ENCODE measurements at places on chromosomes 2 and 18.

DNA sequence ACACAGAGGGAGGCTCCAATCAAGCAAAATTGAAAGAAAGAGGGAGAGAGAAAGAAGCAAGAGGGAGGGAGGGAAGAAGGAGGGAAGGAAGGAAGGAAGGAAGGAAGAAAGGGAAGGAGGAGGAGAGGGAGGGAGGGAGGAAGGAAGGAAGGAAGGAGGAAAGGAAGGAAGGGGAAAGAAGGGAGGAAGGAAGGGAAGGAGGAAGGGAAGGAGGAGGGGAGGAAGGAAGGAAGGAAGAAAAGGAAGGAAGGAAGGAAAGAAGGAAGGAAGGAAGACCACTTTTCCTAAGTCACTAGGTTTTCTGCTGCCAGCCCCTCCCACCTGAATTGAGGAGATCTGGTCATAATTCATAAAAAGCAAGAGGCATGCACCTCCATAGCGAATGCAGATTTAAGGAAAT, 287.0 kb downstream of the SP3 start:
- H3K27ac ChIP-seq = no peak overlapping the region
- H3K4me1 ChIP-seq = no peaks in the 10 kb centered on the region
- H3K4me3 ChIP-seq = no peak overlapping the region
- H3K36me3 ChIP-seq = no peaks in the 10 kb centered on the region
- H3K27me3 ChIP-seq = no peaks in the 10 kb centered on the region

DNA sequence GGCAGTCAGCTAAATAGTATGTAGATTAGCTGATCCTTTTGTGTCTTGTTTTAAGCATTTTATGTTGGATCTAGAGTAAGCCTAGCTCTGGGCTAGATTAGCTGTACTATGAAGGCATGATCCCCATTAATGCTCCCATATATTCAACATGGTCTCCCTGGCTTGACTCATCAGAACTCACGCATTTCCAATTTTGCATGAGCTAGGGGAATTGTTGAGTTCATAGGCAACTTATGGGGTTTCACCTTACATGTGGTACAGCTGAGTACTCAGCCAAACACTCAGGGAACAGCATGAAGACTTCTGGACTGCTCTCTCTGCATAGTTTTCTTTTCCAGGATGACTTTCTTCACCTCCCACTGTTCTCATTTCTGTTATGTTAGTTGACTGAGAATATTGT, 248.2 kb downstream of the TMX3 start:
- H3K27ac ChIP-seq = no peak overlapping the region
- no peak overlapping the region for H3K4me3 ChIP-seq
- no peaks in the 10 kb centered on the region for H3K36me3 ChIP-seq
- DNase-seq = no peak
- no peaks in the 10 kb centered on the region for H3K4me1 ChIP-seq
- H3K27me3 ChIP-seq = no peaks in the 10 kb centered on the region

GRCh38 chr2:156541229-156541628, 105.0 kb downstream of the GPD2 start:
- H3K4me3 ChIP-seq = no peak overlapping the region
- H3K27me3 ChIP-seq = no peaks in the 10 kb centered on the region
- H3K36me3 ChIP-seq = no peaks in the 10 kb centered on the region
- DNase-seq = no peak
- no peaks in the 10 kb centered on the region for H3K4me1 ChIP-seq

DNA sequence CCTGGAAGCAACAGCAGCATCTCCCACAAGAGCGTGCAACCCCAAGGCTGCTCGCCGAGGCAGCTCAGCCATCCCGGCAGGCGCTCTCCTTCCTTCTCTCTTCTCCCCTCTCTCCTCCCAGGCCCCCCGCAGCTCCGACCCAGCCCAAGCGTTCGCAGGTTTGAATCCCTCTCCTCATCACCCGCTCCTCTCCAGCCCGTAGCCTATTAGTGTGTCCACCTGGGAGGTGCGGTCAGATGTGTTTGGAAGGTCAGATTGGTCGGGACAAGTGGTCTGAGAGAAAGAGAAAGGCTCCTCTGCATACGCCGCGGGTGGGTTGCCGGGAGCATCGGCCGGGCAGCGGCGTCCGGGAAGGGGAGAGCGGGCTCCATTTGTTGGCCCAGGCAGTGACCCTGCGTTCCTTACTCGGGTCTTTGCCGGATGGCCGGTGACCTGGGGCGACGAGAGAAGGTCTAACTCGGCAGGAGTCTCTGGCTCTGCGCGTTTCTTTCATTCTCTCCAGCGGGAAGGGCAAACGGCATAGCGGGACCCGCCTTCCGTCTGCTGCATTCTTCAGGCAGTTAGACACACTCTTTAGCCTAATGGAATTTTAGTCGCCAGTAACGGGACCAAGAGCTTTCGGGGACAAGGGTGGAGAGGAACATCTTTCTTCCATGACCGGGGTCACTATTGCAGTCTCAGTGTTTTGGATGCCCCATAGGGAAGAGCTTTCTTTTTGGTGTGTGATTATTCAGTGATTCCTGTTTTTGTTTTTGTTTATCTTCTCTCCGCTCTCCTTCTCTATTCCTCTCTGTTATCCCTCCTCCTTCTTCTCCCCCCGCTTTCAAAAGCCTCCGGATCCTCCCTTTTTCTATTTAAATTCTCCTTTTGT, 1.1 kb upstream of the TMEFF2 start:
- DNase-seq = no peak
- H3K4me1 ChIP-seq = peaks cover 7% of the 10 kb centered on the region
- H3K27ac ChIP-seq = no peak overlapping the region
- no peaks in the 10 kb centered on the region for H3K36me3 ChIP-seq
- H3K4me3 ChIP-seq = peak overlapping the region; percentile 69

DNA sequence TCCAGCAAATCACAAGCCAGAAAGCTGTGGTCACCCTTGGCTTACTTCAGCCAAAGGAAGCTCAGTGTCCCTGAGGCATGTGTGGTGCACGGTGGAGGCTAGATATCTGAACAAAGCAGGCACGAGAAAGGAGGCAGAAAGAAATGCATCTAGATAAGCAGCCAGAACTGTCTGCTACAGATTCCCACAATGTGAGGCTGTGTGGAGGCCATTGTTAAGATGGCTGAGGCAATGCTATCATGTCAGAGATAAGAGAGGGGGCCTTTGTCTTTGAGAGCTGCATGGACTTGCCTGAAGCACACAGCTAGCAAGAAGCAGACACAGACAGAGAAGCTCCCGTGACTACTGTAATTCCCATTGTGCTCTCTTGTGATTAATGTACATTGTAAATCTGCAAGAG, 110.5 kb upstream of the LYPD6 start:
- no peaks in the 10 kb centered on the region for H3K4me1 ChIP-seq
- H3K36me3 ChIP-seq = no peaks in the 10 kb centered on the region
- no peak overlapping the region for H3K4me3 ChIP-seq
- H3K27ac ChIP-seq = no peak overlapping the region
- no peaks in the 10 kb centered on the region for H3K27me3 ChIP-seq

DNA sequence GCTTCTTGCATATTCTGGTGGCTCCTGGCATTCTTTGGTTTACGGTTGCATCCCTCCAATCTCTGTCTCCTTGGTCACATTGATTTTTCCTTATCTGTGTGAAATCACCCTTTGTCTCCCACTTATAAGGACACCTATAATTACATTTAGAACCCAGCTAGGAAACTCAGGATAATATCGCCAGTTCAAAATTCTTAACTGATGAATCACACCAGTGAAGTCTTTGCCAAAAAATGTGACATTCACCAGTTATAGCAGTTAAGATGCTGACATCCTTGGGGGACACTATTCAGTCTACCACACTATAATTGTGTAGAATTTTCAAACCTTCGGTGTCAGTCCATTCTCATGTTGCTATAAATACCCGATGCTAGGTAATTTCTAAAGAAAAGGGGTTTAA, 320.2 kb downstream of the TMX3 start:
- no peaks in the 10 kb centered on the region for H3K27me3 ChIP-seq
- H3K27ac ChIP-seq = no peak overlapping the region
- no peak for DNase-seq
- H3K36me3 ChIP-seq = no peaks in the 10 kb centered on the region
- H3K4me1 ChIP-seq = no peaks in the 10 kb centered on the region

- no peak overlapping the region for H3K4me3 ChIP-seq
- DNase-seq = no peak
- H3K36me3 ChIP-seq = no peaks in the 10 kb centered on the region
- no peak overlapping the region for H3K27ac ChIP-seq
- H3K27me3 ChIP-seq = no peaks in the 10 kb centered on the region
Measured at GRCh38 chr2:31384771-31385276, 29.7 kb downstream of the XDH start.

GRCh38 chr2:26314243-26314642, 31.7 kb upstream of the SELENOI start:
- no peaks in the 10 kb centered on the region for H3K27me3 ChIP-seq
- no peaks in the 10 kb centered on the region for H3K4me1 ChIP-seq

- H3K36me3 ChIP-seq = no peaks in the 10 kb centered on the region
- H3K27me3 ChIP-seq = no peaks in the 10 kb centered on the region
- H3K27ac ChIP-seq = no peak overlapping the region
- DNase-seq = no peak
Measured at GRCh38 chr2:216057688-216058193, 23.9 kb downstream of the PECR start.

GRCh38 chr2:239204136-239204875, 196.5 kb downstream of the HDAC4 start:
- no peaks in the 10 kb centered on the region for H3K36me3 ChIP-seq
- no peak overlapping the region for H3K27ac ChIP-seq
- no peaks in the 10 kb centered on the region for H3K4me1 ChIP-seq
- no peak overlapping the region for H3K4me3 ChIP-seq

DNA sequence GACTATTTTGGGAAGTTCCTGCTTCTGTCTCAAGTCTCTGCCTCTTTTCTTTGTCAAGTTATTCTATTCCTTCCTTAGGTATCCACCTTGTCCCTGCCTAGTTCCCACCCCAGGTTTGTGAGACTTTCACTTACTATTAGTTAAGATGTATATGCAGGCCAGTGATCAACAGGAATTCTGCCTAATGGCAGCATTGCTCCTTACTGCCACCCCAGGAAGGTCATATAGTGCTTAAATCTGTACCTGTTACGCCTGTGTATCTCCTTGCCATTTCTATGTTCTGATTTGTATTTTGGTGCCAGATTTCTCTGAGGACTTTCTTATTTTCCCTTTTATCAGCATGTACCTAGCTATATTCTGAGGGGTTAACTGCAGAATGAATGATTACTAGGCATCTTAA, 746.0 kb upstream of the TMEFF2 start:
- no peak overlapping the region for H3K4me3 ChIP-seq
- no peaks in the 10 kb centered on the region for H3K36me3 ChIP-seq
- H3K4me1 ChIP-seq = no peaks in the 10 kb centered on the region
- no peak for DNase-seq
- no peaks in the 10 kb centered on the region for H3K27me3 ChIP-seq

DNA sequence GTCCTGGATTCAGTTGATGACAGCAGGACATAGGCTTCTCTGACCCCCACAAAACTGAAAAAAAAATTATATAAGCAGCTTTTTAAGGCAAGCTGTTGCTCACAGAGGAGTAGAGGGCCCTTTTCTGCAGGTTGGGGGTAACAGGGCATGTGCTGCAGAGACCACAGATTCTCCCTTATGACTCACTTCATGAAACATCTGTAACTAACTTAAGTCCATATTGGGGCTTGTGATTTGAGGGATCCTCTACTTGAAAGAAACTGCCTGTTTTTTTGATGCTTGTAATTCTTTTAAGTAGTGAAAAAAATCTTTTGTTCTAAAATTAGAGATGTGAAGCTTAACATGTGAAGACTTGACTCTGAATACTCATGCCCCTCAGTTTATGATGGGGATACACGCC, 33.4 kb downstream of the XRCC5 start:
- no peaks in the 10 kb centered on the region for H3K4me1 ChIP-seq
- H3K36me3 ChIP-seq = peaks cover 76% of the 10 kb centered on the region
- DNase-seq = no peak
- no peak overlapping the region for H3K4me3 ChIP-seq
- H3K27ac ChIP-seq = no peak overlapping the region

- H3K4me3 ChIP-seq = no peak overlapping the region
- no peaks in the 10 kb centered on the region for H3K4me1 ChIP-seq
- DNase-seq = no peak
- peaks cover 6% of the 10 kb centered on the region for H3K36me3 ChIP-seq
Measured at GRCh38 chr18:13746633-13747032, 20.2 kb downstream of the RNMT start.

DNA sequence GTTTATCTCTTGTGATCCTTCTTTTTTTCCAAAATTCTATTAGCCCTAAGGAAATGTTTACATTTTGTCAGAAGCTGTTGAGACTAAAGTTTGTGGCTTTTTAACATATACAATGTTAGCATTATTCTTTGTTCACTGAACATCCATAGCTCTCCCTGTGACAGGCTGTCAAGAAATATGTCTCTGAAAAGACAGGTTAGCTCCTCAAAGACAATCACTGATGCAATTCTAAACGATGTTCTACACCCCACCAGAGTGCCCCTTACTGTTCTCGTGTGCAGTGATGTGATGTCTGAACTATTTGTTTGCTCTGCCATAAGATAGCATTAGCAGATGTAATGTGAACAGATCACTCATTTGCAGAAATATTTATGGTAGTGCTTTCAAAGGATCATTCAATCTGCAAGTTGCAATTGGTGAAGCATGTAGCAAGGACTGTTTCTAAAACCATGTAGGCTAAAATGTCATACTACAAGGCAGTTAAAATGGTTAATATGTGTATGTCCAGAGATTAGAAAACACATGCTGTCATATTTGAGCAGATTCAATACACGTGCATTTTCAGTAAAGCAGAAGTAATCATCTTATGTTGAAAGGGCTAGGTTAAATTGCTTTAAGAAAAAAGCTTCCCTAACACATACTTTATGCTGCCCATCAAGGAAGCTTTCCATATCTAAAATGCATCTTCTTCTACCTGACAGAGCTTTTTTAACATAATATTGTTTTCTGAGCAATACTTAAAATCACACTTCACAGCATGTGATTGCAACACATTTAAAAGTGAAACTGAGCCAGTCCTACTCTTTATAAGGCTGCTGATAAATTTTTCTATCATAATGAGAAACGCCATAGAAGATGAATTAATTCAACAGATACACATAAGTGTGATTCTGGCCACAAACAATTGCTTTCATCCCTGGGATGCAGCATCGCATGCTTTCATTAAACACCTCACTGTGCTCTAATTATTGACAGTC, 285.7 kb upstream of the UBE2E3 start:
- H3K27ac ChIP-seq = no peak overlapping the region
- no peaks in the 10 kb centered on the region for H3K27me3 ChIP-seq

- no peak overlapping the region for H3K4me3 ChIP-seq
- no peak overlapping the region for H3K27ac ChIP-seq
- H3K36me3 ChIP-seq = no peaks in the 10 kb centered on the region
- no peaks in the 10 kb centered on the region for H3K4me1 ChIP-seq
- DNase-seq = no peak
Measured at GRCh38 chr2:111054791-111055691, 65.7 kb upstream of the BCL2L11 start.

DNA sequence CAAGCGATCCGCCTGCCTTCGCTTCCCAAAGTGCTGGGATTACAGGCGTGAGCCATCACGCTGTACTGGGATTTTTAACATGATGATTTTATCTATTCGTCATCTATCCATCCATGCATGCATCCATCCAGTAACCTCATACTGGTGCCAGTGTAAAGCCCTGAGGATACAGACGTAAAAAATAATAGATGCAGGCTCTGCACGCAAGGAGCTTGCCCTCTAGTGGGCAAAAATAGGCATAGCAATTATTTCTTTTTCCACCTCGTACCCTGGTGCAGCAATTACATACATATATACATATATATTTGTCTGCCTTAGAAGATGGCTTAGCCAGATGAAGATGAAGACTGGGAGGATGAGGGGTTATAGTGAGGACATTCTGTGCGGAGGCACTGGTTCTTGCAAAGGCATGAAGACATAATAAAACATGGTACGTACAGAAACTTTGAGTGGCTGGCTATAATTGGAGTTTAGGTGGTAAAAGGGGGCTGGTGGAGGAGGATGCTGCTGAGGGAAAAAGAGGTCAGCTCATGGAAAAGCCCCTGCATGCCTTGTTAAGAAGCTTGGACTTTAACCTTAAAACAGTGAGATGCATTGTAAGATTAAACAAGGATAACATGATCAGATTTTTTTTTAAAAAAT, 19.6 kb upstream of the RPIA start:
- no peak for DNase-seq
- H3K4me3 ChIP-seq = no peak overlapping the region
- H3K36me3 ChIP-seq = no peaks in the 10 kb centered on the region
- H3K4me1 ChIP-seq = no peaks in the 10 kb centered on the region
- H3K27ac ChIP-seq = no peak overlapping the region

Data from Panc1 (cell line).